Thymus (tissue), 14 donors: ENCODE measurements at places on chromosomes 12 and 14.

- no peaks in the 10 kb centered on the region for H3K36me3 ChIP-seq
- no peaks in the 10 kb centered on the region for H3K27me3 ChIP-seq
- H3K27ac ChIP-seq = no peak overlapping the region
- H3K4me1 ChIP-seq = no peaks in the 10 kb centered on the region
Measured at GRCh38 chr12:30942486-30942885, 15.9 kb downstream of the TSPAN11 start.

GRCh38 chr14:48970943-48971342 lies 615.2 kb downstream of the RPS29 start:
- DNase-seq = no peak
- no peaks in the 10 kb centered on the region for H3K4me1 ChIP-seq
- H3K27me3 ChIP-seq = no peaks in the 10 kb centered on the region
- no peaks in the 10 kb centered on the region for H3K36me3 ChIP-seq
- no peak overlapping the region for H3K4me3 ChIP-seq
- no peak overlapping the region for H3K27ac ChIP-seq

DNA sequence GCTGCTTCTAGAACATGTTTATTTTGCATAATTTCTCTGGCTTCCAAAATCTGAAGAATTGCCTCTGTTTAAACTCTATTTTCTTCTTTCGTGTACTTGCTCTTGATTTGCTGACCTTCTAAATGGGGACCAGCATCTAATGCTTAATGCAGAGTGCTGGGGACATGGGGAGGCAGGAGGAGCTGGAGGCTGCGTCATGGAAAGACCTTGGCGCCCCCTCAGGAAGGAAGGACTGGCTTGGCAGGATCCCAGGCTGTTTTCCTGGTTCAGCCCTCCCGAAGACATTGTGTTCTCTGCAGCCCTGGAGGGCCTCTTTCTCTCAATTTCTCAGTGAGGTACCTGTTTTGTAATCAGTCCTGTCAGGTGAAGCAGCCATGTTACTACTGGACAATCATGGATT lies 5.5 kb downstream of the PRKCH start:
- H3K27ac ChIP-seq = peak overlapping the region; percentile 46
- no peaks in the 10 kb centered on the region for H3K27me3 ChIP-seq
- H3K4me1 ChIP-seq = peaks cover 7% of the 10 kb centered on the region
- H3K4me3 ChIP-seq = no peak overlapping the region
- DNase-seq = no peak

DNA sequence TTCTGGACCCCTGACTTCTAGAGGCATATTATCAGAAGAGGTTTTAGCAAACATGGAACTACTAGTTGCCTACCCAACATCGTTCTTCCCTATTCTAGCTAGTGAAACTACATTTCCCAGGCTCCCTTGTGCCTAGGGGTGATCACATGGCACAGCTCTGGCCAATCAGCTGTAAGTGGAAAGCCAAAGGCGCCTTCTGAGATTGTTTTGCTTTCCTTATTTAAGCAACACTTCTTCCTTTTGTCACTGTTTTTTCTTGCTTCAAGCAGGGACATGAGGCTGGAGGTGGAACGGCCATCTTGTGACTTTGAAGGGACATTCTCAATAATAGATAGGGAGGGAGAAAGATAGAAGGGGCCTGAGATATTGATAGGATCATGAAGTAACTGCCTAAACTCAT lies 136.7 kb downstream of the ZNF664 start:
- no peak overlapping the region for H3K27ac ChIP-seq
- H3K27me3 ChIP-seq = no peaks in the 10 kb centered on the region
- H3K4me1 ChIP-seq = no peaks in the 10 kb centered on the region
- no peak overlapping the region for H3K4me3 ChIP-seq

- H3K4me1 ChIP-seq = no peaks in the 10 kb centered on the region
- H3K27me3 ChIP-seq = no peaks in the 10 kb centered on the region
- no peak overlapping the region for H3K27ac ChIP-seq
- DNase-seq = no peak
- H3K4me3 ChIP-seq = no peak overlapping the region
Measured at GRCh38 chr12:127260531-127260930, 1006.4 kb upstream of the TMEM132C start.

DNA sequence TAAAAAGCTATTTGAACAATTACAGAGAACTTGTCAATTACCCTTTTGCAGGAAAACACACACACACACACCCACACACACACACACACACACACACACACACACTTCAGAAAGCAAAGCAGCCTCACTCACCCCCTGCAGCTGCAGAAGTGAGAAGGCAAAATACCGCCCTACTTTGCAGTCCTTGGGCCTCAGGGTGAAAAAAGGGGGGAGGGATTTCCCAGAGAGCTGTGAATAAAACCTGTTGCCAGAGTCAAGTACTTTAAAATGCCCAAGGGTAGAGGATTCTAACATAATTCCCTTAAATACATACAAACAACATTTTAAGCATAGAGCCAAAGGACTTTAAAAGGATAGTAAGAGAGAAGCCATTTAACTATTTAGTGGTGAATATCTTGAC lies 285.9 kb downstream of the MDGA2 start:
- no peak for DNase-seq
- H3K27ac ChIP-seq = no peak overlapping the region
- no peak overlapping the region for H3K4me3 ChIP-seq
- no peaks in the 10 kb centered on the region for H3K36me3 ChIP-seq

GRCh38 chr12:47221256-47222023 lies 141.7 kb upstream of the AMIGO2 start:
- no peak overlapping the region for H3K27ac ChIP-seq
- H3K4me3 ChIP-seq = no peak overlapping the region
- DNase-seq = no peak

DNA sequence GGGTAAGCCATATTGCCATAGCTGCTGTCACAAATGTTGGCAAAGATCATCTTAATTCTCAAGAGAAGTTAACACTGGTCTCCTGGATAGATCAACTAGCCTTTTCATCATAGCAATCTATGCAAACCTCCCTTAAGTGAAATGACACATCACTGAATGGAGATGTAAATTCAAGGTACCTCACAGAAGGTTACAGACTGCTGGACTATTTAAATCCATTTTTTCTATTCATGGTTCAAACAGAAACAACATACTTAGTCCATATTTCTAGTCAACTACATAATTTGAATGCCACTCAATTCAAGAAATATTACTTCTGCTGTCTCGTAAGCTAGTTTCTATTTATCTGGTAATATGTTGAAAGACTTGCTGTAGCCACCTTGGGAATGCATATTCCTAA lies 748.3 kb downstream of the C12orf50 start:
- H3K27me3 ChIP-seq = no peaks in the 10 kb centered on the region
- H3K4me1 ChIP-seq = no peaks in the 10 kb centered on the region
- H3K27ac ChIP-seq = no peak overlapping the region
- no peak for DNase-seq

DNA sequence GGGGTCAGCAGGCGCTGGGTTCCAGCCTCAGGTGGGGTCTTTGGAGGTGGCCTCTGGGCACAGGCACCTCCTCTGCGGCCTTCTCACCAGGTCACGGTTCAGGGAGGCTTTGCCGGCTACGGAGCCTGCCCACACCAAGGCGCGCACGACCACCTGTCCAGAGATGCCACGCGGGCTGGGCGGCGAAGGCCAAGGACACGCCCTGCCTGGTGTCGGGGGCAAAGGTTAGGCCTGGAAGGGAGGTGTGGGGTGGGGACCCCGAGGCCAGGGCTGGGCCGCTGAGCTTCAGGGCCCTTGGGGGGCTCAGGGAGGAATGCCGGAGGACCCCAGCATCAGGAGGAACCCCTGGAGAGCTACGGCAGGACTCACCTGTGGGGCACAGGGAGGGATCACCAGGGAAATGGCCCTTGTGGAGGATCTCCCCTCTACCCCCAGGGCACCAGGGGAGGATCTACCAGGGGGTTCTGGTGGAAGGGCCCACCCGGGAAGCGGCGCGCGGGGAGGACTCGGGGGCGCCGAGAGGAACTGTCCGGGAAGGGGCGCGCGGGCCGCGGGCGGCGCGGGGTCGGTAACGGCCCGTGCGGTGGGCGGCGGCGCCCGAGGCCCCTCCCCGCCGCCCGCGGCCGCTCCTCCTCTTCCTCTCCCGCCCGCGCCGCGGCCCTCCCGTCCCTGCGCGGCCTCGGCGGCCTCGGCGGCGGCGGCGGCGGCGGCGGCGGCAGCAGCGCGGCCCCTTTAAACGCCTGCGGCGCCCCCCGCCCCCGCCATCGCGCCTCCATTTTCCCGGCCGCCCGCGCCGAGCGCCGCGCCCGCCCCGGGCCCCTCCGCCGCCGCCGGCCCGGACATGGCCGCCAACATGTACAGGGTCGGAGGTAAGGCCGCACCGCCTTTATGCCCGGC lies at the start of gene MTA1:
MTA1 (plus strand) TSS at position 633 of the 897 bp plus-strand sequence; CDS start at position 842, 209 bp downstream.
- no peak for DNase-seq
- peak within 1 kb of the TSS; percentile 82 for H3K4me3 ChIP-seq
- peaks cover 4% of the 10 kb centered on the region for H3K27me3 ChIP-seq
- H3K4me1 ChIP-seq = peaks cover 45% of the 10 kb centered on the region

DNA sequence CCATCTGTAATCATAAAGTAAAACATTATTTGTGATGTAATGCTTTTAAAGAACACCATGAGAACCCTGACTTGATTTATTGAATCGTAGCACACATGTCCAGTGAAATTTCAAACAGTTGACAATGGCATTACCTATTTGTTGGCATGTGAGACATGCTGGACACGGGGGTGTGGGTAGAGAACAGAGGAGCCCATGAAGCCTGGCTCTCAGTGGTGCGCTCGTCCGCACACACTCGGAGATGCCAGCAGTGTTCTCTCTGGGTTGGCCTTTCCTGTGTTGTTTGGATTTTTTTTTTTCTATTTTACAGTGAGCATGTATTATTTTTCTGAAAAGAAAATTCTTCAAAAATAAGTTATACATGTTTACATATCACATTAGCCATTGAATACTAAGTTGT lies 78.2 kb downstream of the PPP2R5C start:
- H3K27me3 ChIP-seq = no peaks in the 10 kb centered on the region
- H3K27ac ChIP-seq = peak overlapping the region; percentile 86
- peaks cover 71% of the 10 kb centered on the region for H3K4me1 ChIP-seq
- no peak for DNase-seq

DNA sequence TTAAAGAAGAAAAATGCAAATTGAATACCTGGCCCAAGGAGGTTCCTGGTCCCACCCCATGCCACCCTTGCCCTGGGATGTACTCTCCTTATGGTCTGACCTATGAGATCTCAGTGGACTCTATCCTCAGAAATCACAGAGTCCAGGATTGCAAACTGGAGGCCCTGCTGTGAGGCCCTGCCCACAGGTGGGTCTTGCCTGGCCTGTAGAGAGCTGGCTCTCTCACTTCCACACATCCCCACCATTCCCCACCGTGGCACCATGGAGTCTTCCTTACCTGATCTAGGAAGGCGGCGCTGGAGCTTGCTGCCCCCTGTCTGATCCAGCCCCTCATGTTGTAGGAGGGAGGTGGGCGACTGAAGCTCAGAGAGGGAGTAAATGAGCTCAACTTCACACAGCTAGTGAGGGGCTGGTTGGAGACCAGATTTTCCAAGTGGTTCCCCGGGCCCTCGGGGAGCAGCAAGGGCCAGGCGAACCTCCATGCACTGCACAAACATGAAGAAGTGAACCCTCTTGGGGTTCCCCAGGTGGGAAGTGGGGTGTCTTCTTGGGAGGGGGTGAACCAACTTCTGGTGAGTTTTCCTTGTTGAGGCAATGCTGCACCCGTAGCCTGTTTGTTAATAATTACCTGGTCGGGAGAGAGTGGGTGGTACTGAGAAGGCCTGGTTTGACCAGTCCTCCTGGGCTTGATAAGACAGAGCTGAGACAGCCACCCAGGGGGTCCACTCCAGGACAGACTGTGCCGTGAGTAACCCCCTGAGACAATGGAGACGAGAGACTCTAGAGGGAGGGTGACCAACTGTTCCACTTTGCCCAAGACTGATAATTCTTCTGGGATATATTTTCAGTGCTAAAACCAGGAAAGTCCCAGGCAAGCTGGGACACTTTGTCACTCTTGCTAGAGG lies at the start of gene SERPINA4:
SERPINA4 (plus strand) TSS at position 692 of the 905 bp plus-strand sequence. CDS start 2,041 bp downstream, outside the sequence.
- H3K36me3 ChIP-seq = no peaks in the 10 kb centered on the region
- no peaks in the 10 kb centered on the region for H3K27me3 ChIP-seq
- H3K4me1 ChIP-seq = no peaks in the 10 kb centered on the region
- H3K27ac ChIP-seq = no peak within 1 kb of the TSS

DNA sequence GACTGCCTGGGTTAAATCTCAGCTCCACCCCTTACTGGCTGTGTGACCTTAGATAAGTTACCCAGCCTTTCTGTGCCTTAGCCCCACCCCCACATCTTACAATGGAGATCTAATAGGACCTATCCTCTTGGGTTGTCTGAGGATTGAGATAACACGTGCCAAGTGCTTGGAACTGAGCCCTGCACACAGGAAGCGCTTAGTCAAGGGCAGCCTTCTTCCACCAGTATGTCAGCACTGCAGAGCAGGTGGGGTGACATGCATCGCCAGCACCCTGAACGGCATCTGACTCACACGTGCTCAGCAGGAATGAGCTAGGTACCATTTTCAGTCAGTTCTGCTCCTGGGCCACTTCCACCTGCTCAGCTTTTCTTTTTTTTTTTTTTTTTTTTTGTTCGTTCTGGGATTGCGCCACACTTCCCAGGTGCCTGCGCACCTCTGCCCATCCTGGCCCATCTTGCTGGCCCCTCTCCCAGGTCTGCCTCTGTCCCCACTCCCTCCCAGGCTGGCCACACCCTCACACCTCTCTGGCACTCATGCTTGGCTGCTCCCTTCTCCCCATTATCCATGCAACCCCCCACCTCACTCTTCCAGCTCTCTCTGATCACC lies 19.6 kb downstream of the LGMN start:
- H3K4me3 ChIP-seq = no peak overlapping the region
- DNase-seq = peak; percentile 58
- H3K36me3 ChIP-seq = peaks cover 4% of the 10 kb centered on the region
- H3K27ac ChIP-seq = no peak overlapping the region
- H3K4me1 ChIP-seq = no peaks in the 10 kb centered on the region
- no peaks in the 10 kb centered on the region for H3K27me3 ChIP-seq

DNA sequence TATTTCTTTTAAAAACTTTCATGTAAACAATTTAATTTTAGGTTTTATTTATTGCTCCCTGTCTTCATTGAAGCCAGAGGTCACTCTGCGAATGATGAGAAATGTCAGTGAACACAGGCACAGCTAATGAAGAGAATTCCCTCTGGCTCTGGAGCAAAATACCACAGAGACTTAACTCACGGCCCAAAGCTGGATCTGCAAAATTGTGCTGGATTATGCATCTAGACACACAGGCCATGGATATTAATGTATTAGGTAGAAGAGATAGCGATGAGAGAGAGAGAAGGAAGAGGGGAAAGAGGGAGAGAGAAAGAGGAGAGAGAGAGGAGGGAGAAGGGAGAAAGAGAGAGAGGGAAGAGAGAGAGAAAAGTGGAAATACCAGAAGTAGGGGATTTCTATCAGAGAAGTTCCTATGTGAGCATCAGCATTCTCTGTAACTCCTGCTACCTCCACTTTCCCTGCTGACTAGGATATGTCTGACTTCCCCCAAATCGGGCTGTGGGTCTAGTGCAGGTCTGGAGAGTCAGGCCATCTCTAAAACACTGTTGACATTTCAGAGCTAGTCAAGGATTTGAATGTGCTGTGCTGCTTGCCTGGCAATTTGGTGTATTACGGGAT lies 3.7 kb downstream of the ARHGDIB start:
- peaks cover 12% of the 10 kb centered on the region for H3K36me3 ChIP-seq
- no peaks in the 10 kb centered on the region for H3K27me3 ChIP-seq
- no peak for DNase-seq
- peak overlapping the region; percentile 84 for H3K27ac ChIP-seq
- peaks cover 34% of the 10 kb centered on the region for H3K4me1 ChIP-seq
- peak overlapping the region; percentile 91 for H3K4me3 ChIP-seq
